Naive thymus-derived CD4-positive, alpha-beta T cell (primary cell): ENCODE measurements at places on chromosomes 1 and 21. TPM values are rescaled to one million over a fixed set of nuclear protein-coding genes. Genes with fewer than 3 reads are reported as not detected.

Gene PRR9
- not detected in 2 replicates for total RNA-seq

Gene GJA9
- total RNA-seq, result not detected

Gene VAV3
- 1.4 TPM for total RNA-seq

Gene ZBTB17
- total RNA-seq, result 85.1 TPM

DNA sequence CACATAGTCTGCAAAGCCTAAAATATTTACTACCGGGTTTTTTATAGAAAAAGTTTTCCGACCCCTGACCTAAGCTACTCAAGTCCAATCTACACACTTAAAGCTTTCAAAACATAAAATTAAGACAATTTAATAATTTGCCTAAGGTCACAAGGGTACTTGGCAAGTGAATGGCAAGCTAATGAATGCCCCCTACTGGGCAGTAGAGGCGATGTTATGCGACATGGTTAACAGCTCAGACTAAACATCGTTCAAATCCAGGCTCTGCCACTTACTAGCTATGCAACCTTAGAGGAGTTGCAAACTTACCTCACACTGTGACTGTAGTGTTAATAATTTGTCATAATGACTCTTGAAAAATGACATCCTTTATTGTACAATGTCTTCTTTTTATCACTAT, 317.2 kb upstream of the NFIA start:
- H3K27ac ChIP-seq, result no peak overlapping the region
- no peaks in the 10 kb centered on the region for H3K27me3 ChIP-seq
- no peaks in the 10 kb centered on the region for H3K4me1 ChIP-seq
- H3K36me3 ChIP-seq, result no peaks in the 10 kb centered on the region
- DNase-seq, result no peak

DNA sequence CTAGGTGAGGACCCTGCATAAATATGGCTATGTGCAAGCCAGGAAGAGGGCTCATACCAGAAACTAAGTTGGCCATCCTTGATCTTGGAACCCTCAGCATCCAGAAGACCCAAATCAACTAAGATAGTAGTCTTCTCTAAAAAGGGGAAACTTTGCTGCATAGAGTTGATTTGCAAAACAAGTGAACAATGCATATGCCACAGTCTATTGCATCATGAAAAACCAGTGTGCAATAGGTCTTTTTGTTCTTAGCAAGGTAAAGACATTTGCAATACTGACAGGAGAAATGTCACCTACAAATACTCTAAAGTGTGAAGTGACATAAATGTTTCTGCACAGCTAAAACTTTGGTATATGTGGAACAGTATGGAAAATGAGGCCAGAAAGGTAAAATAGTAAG, 2.0 kb upstream of the IFI16 start:
- H3K4me1 ChIP-seq, result peaks cover 12% of the 10 kb centered on the region
- no peaks in the 10 kb centered on the region for H3K36me3 ChIP-seq
- no peak for DNase-seq
- no peak overlapping the region for H3K27ac ChIP-seq
- no peaks in the 10 kb centered on the region for H3K27me3 ChIP-seq
- no peak overlapping the region for H3K4me3 ChIP-seq

DNA sequence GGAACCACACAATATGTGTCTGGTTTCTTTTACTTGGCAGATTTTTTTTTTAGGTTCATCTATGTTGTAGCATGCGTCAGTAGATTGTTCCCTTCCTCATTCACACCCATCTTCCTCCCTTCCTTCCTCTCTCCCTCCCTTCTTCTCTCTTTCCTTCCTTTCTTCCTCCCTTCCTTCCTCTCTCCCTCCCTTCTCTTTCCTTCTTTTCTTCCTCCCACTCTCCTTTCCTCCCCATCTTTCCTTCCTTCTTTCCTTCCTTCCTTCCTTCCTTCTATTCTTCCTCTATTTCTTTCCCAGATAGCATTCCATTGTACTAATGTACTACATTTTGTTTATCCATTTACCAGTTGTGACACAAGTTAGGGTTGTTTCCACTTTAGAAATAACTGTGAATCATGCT, 218.0 kb downstream of the RGS7 start:
- DNase-seq, result no peak
- no peaks in the 10 kb centered on the region for H3K36me3 ChIP-seq
- H3K27ac ChIP-seq, result no peak overlapping the region
- H3K27me3 ChIP-seq, result no peaks in the 10 kb centered on the region

DNA sequence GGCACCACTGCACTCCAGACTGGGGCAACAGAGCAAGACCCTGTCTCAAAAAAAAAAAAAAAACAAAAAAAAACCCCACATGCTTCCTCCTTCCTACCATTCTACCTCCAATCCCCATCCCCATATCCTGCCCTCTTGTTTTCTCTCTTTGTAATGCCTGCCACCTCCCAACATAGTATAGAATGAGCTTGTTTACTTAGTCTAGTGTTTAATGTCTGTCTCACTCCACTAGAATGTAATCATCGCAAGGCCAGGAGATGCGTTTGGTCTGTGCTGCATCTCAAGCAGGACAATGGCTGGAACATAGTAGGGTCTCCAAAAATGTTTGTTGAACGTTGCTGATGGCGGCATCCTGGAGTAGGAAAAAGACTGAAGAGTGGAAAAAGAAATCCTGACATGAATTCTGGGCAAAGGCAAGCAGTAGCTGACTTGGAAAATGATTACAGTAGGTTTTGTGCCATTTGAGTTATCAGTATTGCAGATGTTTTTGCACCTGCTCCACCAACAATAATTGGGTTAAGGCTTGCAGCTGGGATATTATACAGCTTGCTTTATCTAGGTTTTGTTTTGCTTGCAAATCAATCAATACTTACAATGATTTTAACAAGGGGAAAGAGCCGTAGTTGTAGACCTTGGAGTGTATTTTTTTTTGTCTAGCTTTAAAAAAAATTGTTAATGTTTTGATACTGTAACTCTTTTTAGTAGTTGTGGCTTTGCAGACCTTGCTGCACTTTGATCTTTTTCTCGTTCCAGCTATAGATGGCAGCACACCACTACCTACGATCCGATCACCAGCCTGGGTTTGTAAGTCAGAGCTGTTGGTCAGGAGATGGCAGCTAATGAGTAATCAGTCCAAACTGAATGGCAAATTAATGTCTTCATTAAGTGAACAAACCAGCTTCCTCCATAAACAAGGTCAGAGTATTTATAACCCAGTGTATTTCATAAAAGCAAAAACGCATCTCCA, 62.4 kb downstream of the BACH1 start:
- no peak overlapping the region for H3K4me3 ChIP-seq
- no peak overlapping the region for H3K27ac ChIP-seq
- H3K36me3 ChIP-seq, result no peaks in the 10 kb centered on the region
- peak; percentile 48 for DNase-seq

DNA sequence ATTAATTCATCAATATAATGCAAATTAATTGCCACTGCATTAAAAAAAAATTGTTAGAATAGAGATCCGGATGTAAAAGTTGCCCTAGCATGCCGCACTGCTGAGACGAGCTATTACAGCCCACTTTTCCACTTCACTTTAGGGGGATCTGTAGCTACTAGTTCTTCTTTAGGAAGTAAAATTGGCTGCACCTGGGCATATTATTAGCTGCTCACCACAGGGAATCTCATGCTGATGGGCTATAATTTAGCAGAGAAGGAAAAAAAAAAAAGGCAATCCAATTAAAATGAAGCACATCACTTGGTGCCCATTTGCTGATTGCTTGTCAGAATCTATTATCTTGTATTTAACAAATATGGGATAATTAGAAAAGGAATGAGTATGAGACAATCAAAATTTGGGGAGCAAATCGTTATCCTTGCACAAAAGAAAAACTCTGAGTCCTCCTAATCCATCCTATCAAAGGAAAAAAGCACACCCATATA, 233.4 kb downstream of the DSCAM start:
- H3K27me3 ChIP-seq, result no peaks in the 10 kb centered on the region
- no peaks in the 10 kb centered on the region for H3K4me1 ChIP-seq
- no peak overlapping the region for H3K4me3 ChIP-seq
- H3K36me3 ChIP-seq, result no peaks in the 10 kb centered on the region

- H3K27ac ChIP-seq, result no peak overlapping the region
- H3K27me3 ChIP-seq, result no peaks in the 10 kb centered on the region
- peaks cover 9% of the 10 kb centered on the region for H3K4me1 ChIP-seq
Measured at GRCh38 chr1:108663074-108663473, 2.2 kb upstream of the HENMT1 start.

DNA sequence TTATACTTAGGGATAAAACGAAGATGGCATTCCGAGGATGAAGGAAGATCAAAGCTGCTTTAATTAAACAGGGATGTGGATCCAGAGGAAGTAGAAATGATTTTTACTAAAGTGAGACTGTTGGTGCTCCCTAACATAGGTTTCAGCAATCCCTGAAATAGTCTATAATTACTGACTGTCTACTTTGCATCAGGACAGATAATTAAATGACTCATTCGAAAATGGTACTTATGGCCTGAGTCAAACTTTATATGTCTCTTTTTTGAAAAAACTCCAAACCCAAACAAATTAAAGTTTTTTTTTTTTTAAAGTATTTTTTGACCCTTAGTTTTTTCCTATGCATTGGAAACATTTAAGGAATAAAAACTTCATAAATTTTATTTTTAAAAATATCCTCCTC, 90.3 kb downstream of the LYST start:
- H3K4me3 ChIP-seq, result no peak overlapping the region
- H3K4me1 ChIP-seq, result no peaks in the 10 kb centered on the region
- H3K36me3 ChIP-seq, result no peaks in the 10 kb centered on the region
- H3K27ac ChIP-seq, result no peak overlapping the region
- no peaks in the 10 kb centered on the region for H3K27me3 ChIP-seq
- DNase-seq, result no peak
